ENCODE measurements at places on chromosomes 12 and 14. TPM values are rescaled to one million over a fixed set of nuclear protein-coding genes. Genes with fewer than 3 reads are reported as not detected.

Gene MPHOSPH9
- total RNA-seq, result 121 TPM

Gene PLCZ1
- not detected for total RNA-seq

Gene SLC39A9
- 40.5 TPM for total RNA-seq

Gene AACS
- 25.4 TPM for total RNA-seq

Gene TDRD9
- total RNA-seq, result 0.62 TPM

Gene PLBD1
- total RNA-seq, result not detected

Gene AKAP6
- 1.8 TPM for total RNA-seq

Gene DNAJC22
- total RNA-seq, result 0.31 TPM

Gene SYNE3
- 79.0 TPM for total RNA-seq

Gene KRT81
- total RNA-seq, result not detected

Gene SLC25A21
- not detected for total RNA-seq

Gene GUCY2C
- not detected for total RNA-seq

Gene CISTR
- not detected for total RNA-seq

Gene AVPR1A
- not detected for total RNA-seq

GRCh38 chr14:54866588-54866987, 36.0 kb downstream of the GCH1 start:
- no peak for DNase-seq
- no peak overlapping the region for H3K4me3 ChIP-seq
- H3K36me3 ChIP-seq, result peaks cover 4% of the 10 kb centered on the region
- H3K4me1 ChIP-seq, result peaks cover 16% of the 10 kb centered on the region

DNA sequence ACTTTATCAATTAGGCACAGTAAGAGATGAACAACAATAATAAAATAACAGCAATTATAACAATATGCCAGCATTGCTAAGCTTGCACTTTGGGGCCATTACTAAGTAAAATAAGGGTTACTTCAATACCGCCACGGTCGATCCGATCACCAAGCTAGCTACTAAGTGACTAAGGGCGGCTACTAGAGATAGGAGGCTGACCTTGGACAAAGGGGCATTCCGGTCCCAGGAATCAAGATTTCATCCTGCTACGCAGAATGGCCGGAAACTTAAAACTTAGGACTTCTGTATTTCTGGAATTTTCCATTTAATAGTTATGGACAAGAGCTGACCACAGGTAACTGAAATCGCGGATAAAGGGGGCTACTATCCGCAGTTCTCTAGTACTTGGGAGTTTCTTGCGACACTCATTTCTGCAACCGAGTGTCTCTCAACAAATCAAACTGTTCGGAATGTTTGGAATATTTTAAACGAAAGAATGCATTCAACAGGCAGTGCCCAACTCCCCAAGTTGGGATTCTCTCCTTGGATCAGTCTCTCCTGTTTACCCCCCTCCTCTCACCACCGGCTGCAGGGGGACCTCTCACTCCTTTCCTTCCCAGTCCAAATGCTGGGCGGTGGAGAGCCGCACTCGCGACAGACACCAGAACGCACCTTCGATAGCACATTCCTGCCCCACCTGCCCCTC, 650 bp downstream of the HEBP1 start:
- H3K4me3 ChIP-seq, result peak overlapping the region; percentile 82
- no peak for DNase-seq
- H3K27ac ChIP-seq, result peak overlapping the region; percentile 26
- H3K4me1 ChIP-seq, result peaks cover 19% of the 10 kb centered on the region
- peaks cover 26% of the 10 kb centered on the region for H3K27me3 ChIP-seq

DNA sequence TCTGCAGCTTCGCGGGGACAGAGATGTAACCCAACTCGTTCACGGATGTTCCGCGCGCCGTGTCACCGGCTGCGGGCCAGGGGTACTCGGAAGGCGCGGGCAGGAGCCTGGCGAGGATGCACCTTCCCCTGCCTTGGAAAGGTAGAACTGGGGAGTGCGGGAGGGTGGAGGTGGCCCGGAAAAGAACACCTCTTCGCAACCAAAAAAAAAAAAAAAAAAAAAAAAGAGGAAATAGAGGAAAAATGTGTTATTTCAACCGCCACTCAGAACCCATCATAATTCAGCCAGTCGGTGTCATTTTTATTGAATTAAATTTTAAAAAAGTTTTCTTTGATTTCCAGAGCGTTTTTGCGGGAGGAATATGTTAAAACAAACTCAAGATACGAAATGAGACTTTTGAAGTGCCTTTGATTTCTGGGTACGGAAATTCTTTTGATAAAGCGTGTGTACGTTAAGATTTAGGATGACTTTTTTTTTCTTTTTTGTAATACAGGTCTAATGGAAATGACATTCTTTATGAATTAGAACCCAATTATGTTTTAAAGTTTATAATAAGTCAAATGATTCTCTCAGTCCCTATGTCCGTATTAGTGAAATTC, 8.9 kb downstream of the CDKN1B start:
- no peak for DNase-seq
- peaks cover 29% of the 10 kb centered on the region for H3K4me1 ChIP-seq
- H3K4me3 ChIP-seq, result peak overlapping the region; percentile 92
- H3K27me3 ChIP-seq, result no peaks in the 10 kb centered on the region

DNA sequence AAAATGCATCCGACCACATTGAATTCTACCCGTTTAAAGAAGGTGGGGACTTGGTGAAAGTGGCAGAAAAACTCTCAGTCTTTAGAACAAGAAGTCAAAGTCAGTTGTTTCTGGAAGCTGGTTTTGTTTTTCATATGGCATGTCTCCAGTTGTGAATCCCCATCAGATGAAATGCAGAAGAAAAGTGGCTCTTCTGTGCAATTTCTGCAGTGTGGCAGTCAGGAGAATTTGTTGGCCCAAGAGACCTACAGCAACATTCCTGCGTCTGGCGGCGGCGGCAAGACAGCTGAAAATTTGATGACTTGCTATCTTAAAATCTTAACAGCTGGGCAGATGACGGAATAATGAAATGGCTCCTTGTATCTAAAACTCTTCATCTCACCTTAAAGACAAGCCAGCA, 201.5 kb downstream of the FOXN3 start:
- peaks cover 12% of the 10 kb centered on the region for H3K36me3 ChIP-seq
- H3K27ac ChIP-seq, result no peak overlapping the region

GRCh38 chr12:109987615-109988014, 8.6 kb downstream of the GIT2 start:
- no peak overlapping the region for H3K4me3 ChIP-seq
- H3K27ac ChIP-seq, result no peak overlapping the region
- peaks cover 37% of the 10 kb centered on the region for H3K36me3 ChIP-seq
- peaks cover 16% of the 10 kb centered on the region for H3K4me1 ChIP-seq

DNA sequence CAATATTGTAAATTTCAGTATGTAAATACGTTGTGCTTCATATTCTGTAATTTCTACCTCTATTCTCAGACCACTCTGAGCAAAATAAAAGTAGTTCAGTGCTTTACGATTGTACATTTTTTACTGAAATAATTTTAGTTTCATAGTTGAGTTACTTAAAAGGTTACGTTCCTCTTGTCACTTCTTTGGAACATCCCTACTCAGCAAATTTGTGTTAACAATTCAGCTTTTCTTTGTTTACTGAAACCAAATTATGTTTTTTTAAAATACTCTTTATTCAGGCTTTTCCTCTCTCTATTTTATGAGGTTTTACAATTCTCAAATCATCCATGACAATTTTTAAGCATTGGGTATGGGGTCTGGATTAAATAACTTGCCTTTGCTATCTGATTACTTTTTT, 25.8 kb downstream of the CPSF6 start:
- no peak for DNase-seq
- no peak overlapping the region for H3K4me3 ChIP-seq
- no peak overlapping the region for H3K27ac ChIP-seq
- H3K27me3 ChIP-seq, result no peaks in the 10 kb centered on the region
- H3K4me1 ChIP-seq, result peaks cover 2% of the 10 kb centered on the region
- peaks cover 26% of the 10 kb centered on the region for H3K36me3 ChIP-seq

- H3K27me3 ChIP-seq, result peaks cover 6% of the 10 kb centered on the region
- H3K36me3 ChIP-seq, result no peaks in the 10 kb centered on the region
- no peaks in the 10 kb centered on the region for H3K4me1 ChIP-seq
- DNase-seq, result no peak
Measured at GRCh38 chr12:96766232-96766631, 140.8 kb upstream of the NEDD1 start.

GRCh38 chr14:22008766-22009165, 335.1 kb upstream of the OR4E1 start:
- H3K27me3 ChIP-seq, result no peaks in the 10 kb centered on the region
- H3K36me3 ChIP-seq, result peaks cover 5% of the 10 kb centered on the region
- DNase-seq, result no peak
- peaks cover 24% of the 10 kb centered on the region for H3K4me1 ChIP-seq

GRCh38 chr12:117284140-117284539, 77.3 kb downstream of the NOS1 start:
- no peak overlapping the region for H3K27ac ChIP-seq
- no peaks in the 10 kb centered on the region for H3K36me3 ChIP-seq
- DNase-seq, result no peak
- no peaks in the 10 kb centered on the region for H3K27me3 ChIP-seq
- no peak overlapping the region for H3K4me3 ChIP-seq

DNA sequence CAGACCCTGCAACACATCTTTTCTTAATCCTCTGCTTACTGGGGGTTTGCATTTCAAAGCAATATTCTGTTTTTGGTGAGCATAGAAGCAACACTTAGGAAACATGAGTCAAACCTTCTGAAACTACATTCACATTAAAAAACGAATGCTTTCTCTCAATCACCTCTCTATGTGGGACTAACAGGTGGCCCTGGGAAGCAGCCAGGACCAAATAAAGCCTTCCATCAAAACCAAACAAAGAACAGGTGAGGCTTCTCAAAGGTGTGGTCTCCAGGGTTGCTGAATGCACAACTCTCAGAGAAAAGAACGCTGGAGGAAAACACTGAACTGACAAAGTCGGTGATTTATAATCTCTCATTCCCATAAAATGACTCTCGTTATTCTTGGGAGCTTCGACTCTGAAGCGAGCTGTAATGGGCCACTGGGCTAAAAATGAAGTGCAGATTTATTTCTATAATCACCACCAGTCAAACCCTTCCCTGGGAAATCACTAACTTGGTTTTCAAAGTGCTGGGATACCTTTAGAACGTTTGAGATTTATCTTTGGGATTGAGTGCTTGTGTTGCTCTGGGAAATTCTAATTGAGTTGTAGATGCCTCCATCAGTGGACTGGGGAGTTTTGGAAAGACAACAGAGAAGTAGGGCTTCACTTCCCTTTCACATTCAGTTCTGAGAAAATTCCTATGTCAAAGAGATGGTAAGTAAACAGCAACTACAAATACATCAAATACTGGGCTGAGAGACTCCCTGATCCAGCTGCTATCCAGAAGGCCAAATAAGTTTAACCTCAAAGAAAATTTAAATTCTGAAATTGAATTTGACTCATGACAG, 262.0 kb upstream of the TMPO start:
- no peak overlapping the region for H3K4me3 ChIP-seq
- no peaks in the 10 kb centered on the region for H3K27me3 ChIP-seq
- DNase-seq, result no peak

- no peak overlapping the region for H3K27ac ChIP-seq
- H3K36me3 ChIP-seq, result no peaks in the 10 kb centered on the region
- DNase-seq, result no peak
- no peak overlapping the region for H3K4me3 ChIP-seq
Measured at GRCh38 chr12:97048421-97049035, 141.5 kb downstream of the NEDD1 start.

- no peaks in the 10 kb centered on the region for H3K4me1 ChIP-seq
- no peaks in the 10 kb centered on the region for H3K36me3 ChIP-seq
- no peak overlapping the region for H3K4me3 ChIP-seq
- H3K27ac ChIP-seq, result no peak overlapping the region
Measured at GRCh38 chr12:60822580-60822979, 1226.8 kb downstream of the SLC16A7 start.

DNA sequence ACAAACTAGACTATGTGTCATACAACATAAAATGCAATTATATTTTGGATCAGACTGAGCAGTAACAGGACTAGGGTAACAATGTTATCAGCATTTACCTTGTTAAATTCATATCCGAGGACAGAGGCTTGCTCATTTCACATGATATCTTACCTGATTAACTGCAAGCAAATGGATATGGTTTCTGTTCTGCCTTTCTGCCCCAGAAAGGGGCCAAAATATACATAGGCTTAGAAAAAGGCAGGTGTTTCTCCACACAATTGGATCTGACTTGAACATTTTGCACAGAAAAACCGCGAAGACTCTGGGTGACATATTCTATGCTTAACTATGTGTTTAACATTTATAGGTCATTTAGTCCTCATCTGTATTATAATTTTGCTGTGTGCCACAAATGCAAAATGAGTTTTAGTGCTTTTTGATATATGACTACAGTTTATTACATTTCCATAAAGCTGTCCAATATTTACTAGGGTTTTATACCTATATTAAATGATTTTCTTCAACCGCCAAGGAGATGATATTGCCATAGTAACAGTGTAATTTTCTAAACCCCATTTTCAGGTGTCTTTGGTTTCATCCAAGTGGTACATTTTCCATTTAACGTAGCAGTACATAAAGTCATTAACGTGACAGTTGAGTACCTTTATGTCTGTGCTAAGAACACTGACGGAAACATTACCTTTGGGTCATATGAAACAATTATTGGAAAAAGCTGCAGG, 249.3 kb upstream of the KRR1 start:
- H3K4me3 ChIP-seq, result no peak overlapping the region
- peaks cover 1% of the 10 kb centered on the region for H3K4me1 ChIP-seq
- no peaks in the 10 kb centered on the region for H3K36me3 ChIP-seq

GRCh38 chr14:24900269-24901100, 149.5 kb downstream of the STXBP6 start:
- no peak overlapping the region for H3K27ac ChIP-seq
- H3K36me3 ChIP-seq, result no peaks in the 10 kb centered on the region
- DNase-seq, result no peak
- H3K4me3 ChIP-seq, result no peak overlapping the region

DNA sequence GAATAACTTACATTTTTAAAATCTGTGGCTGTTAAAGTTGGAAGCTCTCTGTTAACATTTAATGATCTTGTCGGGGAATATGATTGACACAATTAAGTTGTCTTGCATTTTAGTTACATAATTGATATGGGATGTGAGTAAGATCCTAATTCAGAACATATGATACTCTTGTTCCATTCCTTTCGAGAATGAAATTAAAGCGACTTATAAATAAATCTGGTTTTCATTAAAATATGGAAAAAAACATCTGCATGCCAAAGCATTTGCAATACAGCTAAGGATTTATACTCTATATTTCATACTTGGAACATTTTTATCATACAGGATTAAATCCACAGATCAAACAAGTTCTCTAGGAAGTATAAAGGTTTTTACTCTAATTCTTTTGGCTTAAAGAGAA, 52.0 kb downstream of the SLC38A6 start:
- H3K27me3 ChIP-seq, result peaks cover 2% of the 10 kb centered on the region
- H3K27ac ChIP-seq, result no peak overlapping the region
- H3K36me3 ChIP-seq, result peaks cover 1% of the 10 kb centered on the region
- H3K4me1 ChIP-seq, result peaks cover 6% of the 10 kb centered on the region
